IPS DF 6.9 (cell line): ENCODE measurements at places on chromosomes 2 and 18.

- no peak for DNase-seq
Measured at GRCh38 chr18:44149706-44150105, 531.0 kb upstream of the SETBP1 start.

DNA sequence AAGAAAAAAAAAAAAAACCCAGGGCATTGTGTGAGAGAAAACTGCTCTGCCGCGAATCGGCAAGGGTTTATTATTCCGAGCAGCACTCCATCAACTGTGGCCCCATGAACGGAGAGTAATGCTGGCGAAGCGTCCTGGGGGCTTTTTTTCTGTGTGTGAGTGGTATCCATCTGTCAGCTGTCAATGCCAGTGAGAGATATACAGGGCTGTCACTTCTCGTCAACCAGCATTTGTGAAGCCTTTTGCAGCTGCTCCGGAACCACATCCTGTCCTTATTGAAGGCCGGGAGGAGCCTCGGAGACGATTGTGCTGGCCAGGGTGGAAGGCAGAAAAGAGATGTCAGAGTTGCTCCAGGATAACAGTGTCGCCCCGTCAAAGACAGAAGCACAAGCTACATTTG is 356.9 kb upstream of the SMIM21 start:
- DNase-seq, result no peak

DNA sequence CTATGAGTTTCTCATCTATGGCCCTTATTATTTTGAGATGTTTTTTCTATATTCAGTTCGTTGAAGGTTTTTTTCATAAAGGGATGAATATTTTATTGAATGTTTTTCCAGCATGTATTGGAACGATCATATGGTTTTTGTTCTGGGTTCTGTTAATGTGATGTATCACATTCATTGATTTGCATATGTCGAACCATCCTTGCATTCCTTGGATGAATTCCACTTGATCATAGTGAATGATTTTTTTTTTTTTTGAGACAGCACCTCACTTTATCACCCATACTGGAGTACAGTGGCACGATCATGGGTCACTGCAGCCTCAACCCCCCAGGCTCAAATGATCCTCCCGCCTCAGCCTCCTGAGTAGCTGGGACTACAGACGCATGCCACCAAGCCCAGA is 5.5 kb upstream of the NEMP2 start:
- no peak for DNase-seq

DNA sequence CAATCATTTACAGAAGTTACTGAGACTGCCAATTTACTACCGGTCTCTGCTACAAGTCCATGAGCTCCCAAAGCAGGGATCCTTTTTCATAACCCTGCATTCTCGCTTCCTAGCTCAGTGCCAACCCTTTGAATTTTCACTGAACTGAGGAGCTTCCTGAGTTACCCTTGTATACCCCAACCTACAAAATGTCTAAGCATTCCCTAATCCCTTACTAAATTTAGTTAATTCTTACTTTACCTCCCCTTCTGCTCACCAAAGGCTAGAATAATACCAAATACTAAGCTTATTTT is 9.6 kb downstream of the MAT2A start:
- DNase-seq, result no peak

- no peak for DNase-seq
Measured at GRCh38 chr2:102508863-102509262, 35.8 kb downstream of the SLC9A4 start.

DNA sequence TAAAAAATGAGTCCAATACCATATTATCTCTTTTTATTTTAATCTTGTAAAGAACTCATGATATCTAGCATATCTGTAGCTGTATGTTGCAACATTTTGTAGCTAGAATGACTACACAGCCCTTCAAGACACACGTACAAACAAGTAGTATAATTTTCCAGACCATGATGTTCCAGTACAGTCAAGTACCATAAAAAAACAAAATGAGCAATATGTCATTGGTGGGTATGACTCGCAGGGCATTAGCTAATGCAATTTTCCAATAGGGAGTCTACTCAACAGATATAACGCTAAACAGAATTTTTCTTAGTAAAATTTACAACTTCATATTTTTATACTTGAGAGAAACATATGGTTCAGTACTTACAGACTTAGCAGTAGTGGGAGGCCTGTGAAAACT is 53.6 kb upstream of the UGP2 start:
- no peak for DNase-seq

DNA sequence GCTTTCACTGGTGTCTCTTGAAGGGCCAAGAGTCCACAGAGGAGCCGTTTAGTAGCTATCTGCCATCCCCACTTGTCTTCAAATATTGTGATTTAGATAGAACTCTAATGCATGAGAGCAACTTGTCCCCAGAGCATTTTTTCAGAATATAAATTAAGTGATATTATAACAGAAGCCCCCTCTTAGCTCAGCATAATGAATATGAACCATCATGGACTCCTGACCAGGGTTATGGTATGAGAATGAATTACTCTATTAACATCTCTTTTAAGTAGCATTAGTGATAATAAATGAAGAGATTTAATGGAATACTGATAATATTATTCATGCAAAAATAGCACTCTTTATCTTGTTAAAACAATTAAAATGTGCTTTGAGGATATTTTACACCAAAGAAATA is 709.6 kb downstream of the GALR1 start:
- DNase-seq, result no peak

- no peak for DNase-seq
Measured at GRCh38 chr2:58427572-58428095, 186.5 kb upstream of the FANCL start.

DNA sequence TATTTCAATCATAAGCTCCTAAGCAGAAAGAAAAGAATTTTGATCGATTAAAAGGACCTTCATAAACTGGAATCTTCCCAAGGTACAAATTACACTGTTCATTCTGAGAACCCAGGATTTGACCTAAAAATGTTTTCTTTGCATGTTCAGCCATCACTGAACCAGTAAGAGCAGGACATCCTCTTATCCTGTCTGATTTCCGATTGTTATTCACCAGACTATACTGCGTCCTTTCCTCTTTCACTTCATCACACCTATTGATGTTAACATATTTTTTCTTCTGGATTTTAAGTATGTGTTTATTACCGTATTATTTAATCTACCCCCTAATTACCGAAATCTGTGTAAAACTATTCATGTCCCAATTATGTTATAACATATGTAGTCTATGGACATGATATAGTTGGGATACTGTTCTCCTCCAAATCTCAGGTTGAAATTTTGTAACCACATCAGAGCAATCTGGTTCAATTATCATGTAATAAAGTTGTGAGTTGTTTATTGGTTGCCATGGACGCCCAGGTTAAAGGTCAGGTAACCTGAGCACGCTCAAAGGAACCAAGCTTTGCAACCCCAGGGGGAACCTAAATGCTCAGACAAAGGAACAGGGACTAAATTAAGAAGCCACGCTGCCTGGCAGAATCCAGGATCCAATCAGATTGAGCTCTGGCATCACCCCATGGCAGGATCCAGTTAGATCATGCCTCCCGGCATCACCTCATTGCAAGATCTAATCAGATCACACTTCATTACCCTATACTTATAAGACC is 11.6 kb upstream of the TBC1D8 start:
- no peak for DNase-seq

DNA sequence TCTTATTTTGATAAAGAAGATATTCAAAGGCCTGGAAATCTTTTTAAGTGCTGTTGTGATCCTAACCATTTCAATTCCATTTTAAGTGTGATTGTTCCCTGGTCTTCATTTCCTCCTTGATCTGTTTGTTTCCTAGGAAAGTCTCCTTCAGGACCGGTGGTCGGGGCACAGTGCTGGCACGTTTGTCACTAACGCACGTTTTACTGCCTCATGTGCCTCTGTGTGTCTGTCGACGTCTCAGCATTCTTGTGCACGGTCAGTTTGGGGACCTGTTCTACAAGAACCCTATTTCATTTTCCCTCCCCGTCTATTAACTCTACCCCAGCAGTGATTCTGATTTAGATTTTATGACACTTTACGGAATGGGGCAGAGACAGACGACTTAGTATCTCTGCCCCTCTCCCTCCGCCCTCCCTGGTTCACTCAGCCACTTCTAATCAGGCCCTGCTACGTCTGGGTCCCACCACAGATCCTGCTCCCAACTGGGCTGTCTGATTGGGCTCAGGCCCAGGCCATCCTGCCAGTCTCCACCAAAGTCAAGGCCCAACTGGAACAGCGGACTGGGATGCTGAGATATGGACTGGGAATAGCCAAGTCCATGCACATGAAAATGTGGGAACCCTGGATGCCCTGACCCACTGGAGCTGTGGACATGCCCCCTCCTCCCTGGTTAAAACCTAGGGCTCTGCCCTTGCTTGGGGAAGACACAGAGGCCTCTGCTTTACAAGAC is 95.6 kb downstream of the TWIST2 start:
- no peak for DNase-seq

GRCh38 chr2:158486970-158487325 is 30.2 kb downstream of the PKP4 start:
- DNase-seq, result no peak

DNA sequence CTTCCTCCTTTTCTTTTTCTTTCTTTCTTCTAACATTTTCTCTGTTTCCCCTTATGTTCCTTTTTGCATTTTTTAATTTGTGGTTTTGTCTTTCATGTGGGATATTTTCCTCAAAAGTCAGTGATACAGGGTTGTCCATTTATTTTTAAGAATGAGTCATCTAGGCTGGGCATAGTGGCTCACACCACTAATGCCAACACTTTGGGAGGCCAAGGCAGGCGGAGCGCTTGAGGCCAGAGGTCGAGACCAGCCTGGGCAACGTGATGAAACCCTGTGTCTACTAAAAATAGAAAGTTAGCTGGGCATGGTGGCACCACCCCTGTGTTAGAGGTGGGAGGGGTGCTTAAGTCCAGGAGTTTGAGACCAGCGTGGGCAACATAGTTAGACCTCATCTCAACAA is 35.8 kb downstream of the KATNAL2 start:
- DNase-seq, result no peak

- no peak for DNase-seq
Measured at GRCh38 chr2:59080451-59081181, 839.5 kb upstream of the FANCL start.

- DNase-seq, result no peak
Measured at GRCh38 chr18:27717250-27717649, 459.7 kb downstream of the CDH2 start.

DNA sequence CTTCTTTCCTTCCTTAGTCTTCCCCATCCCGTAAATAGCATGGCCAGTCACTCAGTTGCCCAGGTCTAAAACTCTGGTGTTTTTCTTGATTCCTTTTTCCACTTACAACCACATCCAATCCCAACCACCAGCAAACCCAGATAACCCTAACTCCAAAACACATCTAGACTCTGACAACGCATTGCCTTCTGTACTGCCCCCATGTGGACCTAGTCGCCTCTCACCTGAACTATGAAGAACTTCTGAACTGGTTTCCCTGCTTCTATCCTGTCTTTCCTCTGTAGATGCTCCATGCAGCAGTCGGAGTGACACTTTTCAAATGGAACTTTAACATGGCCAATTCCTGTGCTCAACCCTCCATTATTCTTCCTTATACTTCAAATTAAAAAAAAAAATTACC is 26.5 kb downstream of the ST6GAL2 start:
- DNase-seq, result no peak

- no peak for DNase-seq
Measured at GRCh38 chr2:8119782-8120505, 561.9 kb upstream of the ID2 start.

- no peak for DNase-seq
Measured at GRCh38 chr2:187768995-187769394, 214.8 kb upstream of the TFPI start.

- DNase-seq, result no peak
Measured at GRCh38 chr18:75638776-75639471, 211.4 kb upstream of the SMIM21 start.

- DNase-seq, result no peak
Measured at GRCh38 chr2:43034242-43034619, 192.2 kb downstream of the ZFP36L2 start.

DNA sequence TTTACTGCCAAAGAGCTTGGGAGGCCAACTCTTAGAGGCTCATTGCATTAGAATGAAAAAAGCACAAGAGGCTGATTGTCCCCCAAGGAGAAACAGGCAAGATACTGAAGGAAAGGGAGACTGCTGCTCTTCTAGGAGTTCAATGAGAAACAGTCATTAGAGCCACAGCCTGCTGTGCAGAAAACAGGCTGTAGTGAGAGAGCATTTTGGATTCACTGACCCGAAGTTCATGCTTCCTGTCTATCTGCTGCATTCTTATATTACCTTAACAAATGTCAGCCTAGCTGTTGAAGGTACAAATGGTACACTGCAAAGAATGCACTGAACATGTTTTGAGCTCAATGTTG is 423.3 kb downstream of the SETBP1 start:
- DNase-seq, result no peak

- no peak for DNase-seq
Measured at GRCh38 chr2:173412628-173413027, 58.0 kb downstream of the CDCA7 start.

DNA sequence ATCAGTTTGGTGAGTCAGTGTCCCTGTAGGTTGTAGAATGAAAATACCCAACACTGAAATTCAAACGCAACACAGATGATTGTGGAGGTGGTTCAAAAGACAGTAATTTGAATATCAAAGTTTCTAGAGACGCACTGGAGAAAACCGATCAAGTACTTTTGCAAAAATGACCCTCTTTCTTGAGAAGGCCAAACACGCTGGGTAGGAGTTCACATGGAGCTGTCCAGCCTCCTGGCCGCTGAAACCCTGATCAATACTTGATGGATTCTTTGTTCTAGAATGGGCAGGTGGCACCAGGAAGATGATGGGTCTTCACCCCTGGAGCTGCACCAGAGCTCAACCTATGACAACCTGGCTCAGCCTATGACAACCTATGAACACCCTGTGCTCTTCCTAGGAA is 39.7 kb upstream of the UBE2F start:
- DNase-seq, result no peak

- DNase-seq, result no peak
Measured at GRCh38 chr2:24228470-24228869, 53.6 kb downstream of the FAM228A start.

DNA sequence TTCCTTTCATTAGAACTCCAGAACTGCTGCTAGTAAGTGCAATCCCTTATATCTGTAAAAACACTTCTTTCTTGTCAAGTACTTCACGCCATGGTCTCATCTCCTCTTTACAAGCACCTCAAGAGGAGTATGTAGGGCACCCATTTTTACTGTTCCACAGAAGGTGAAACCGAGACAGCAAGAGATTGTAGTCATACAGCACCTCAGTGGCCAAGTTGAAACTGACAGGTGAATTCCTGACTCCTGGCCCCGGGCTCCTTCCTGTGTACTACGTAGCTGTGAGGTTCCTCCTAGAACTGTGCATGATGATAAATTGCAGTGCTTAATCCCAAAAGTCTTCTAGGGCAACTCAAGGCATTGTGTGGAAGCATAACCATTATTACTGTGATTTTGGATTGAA is 131.5 kb upstream of the MEIS1 start:
- DNase-seq, result no peak

DNA sequence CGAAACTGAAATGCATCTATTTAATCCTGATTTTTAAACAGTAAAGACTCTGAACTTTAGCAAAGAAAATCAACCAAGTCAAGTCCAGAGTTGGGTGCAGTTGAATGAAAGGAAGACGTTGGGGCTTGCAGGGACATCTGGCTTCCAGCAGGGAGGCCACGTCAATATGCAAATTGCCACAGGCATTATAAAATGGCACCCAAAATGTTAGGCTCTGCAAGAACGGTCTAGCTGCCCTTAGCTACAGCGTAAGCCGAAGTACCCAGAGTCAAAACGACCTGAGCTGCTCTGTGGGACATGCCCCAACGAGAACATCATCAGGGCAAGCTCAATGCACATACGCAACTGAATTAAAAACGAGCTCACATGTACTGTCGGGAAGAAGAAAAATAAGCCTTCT is 30.7 kb downstream of the DOCK10 start:
- DNase-seq, result no peak
